AG20443 (cell line): ENCODE measurements at places on chromosomes 5 and 9.
A peak's percentile ranks its signal among the peaks of the same experiment; 100 is the strongest.

GRCh38 chr5:44099643-44100042 lies 289.6 kb downstream of the FGF10 start:
- no peak for DNase-seq

GRCh38 chr5:55986931-55987330 lies 7.8 kb downstream of the IL6ST start:
- no peak for DNase-seq

DNA sequence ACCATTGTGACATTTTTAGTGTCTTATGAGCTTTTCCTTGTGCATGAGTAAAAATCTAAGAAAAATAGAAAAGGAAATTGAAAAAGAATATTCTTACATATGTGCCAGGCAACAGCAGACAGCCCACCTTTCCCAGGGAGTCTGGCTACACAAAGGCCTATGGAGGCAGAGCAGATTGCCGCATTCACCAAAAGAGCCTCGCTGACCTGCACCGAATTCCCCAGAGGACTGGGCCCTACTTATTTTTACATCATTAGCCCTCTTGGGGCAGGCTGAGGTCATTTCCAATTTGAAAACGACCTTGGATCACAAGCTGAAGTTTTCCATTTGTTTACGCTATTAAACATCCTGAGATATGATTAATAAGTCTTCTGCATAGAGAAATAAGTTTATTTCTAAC lies 66.2 kb upstream of the WDR41 start:
- DNase-seq: no peak

- no peak for DNase-seq
These were observed 481.5 kb downstream of the NFIB start for GRCh38 chr9:13832446-13832845.

DNA sequence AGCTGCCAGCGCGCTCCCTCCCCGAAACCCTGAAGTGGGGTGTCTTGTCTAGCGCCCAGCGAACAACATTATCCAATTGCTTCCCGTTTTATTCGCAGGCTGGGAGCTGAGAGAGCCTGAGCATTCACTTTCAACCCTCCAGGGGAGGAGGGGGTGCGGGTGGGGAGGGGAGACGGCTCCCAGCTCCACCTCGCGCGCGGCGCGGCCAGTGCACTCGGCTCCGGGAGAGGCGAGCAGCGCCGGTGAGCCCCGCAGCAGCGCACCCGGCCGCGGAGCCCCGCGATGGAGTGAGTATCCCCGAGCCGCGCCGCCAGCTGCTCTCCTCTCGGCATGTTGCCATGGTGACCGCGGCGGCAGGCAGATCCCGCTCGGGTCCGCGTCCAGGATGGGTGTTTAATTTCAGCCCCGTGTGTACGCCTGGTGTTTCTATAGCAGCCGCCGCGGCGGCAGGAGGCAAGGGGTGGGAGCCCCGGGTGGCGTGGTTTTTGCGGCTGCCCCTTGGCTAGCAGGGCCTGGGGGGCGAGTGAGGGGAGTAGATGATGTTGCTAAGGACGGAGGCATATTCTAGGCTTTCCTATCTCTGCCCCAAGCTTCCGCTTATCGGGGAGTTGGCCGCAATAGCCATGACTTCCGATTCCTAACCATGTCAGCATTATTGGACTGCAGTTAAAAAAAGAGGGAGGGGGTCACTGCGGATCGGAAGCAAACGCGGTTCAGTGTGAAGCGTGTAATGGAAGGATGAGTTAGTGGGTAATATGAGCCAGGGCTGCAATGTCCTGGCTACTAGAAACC lies 139.2 kb upstream of the PALM2AKAP2 start:
- peak; percentile 76 for DNase-seq

- peak; percentile 32 for DNase-seq
These were observed 47.8 kb upstream of the INSYN2B start for GRCh38 chr5:170028124-170028523.

- DNase-seq: peak; percentile 49
These were observed 185.8 kb downstream of the CD180 start for GRCh38 chr5:67010684-67011409.

DNA sequence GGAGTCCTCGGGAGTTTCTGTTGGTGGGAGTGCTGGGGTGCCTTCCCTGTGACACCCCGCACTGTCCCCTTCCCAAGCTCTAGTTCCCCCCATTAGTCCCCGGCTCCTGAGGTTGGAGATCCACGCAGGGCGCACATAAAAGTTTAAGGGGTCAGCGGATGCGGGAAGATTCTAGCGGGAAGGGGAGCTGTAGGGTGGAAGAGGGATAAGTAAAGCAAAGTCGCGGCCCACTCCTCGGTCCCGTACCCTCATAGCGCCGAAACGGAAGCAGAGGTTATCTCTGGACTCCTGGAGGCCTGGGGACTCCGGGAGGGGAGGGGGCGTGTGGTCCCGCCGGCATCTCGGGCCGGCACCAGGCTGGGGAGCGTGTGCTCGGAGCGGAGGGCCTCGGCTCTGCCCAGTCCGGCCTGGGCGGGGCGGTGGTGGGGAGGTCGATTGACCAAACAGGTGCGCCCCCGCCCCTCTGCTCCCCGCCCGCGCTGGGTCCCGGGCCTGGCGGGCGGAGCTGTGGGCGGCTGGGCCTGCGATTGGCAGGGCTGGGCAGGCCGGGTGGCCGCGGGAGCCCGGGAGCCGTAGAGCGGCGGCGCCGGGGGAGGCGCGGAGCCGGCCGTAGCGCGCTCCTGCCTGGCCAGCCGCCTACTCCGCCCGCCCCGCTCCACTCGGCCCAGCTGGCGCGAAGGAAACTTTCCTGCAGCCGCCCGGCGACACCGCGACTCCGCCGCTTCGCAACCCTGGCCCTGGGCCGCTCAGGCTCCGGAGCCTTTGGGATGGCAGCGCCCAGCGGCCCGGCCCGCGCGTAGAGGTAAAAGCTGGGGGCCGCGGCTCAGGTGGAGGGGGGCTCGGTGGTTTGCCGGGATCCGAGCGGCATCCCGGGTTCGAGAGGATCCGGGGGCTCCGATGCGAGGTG lies 52.2 kb upstream of the DAB2IP start:
- DNase-seq: peak; percentile 85

- no peak for DNase-seq
These were observed 26.8 kb upstream of the STXBP1 start for GRCh38 chr9:127585161-127585819.

- no peak for DNase-seq
These were observed 30.6 kb upstream of the ADAMTS2 start for GRCh38 chr5:179375831-179376365.

- no peak for DNase-seq
These were observed 12.1 kb downstream of the FEM1C start for GRCh38 chr5:115532517-115532916.

GRCh38 chr5:122447072-122447471 lies 135.0 kb downstream of the SNCAIP start:
- DNase-seq: no peak

DNA sequence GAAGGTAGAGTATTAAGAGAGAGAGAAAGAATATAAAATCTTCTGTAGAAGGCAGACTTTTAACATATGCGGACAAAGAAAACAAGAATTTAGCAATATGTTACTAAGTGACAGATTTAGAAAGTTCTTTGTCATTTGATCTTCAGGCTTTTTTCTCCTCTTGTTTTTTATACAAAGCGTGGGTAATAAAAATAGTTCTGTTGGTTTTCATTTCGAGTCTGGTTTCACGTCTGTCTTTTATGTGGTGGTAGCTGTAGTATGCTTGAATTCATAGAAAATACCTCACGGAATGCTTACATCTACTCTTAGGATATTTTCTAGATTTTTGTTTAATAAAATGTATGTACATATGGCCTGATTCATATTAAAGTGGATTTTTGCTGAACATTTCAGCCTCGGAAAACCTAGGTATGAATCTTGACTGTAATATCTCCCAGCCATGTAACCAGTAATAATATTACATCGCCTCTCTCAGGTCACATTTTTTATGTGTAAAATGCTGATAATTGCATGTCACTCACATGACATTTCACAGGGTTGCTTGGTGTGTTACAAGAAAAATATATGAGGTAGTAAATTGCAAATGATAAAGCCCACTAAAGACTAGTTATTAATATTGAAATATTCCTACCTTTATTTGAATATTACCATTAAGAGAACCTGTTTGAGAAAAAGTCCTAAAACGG lies 72.5 kb upstream of the TAF11L2 start:
- no peak for DNase-seq

DNA sequence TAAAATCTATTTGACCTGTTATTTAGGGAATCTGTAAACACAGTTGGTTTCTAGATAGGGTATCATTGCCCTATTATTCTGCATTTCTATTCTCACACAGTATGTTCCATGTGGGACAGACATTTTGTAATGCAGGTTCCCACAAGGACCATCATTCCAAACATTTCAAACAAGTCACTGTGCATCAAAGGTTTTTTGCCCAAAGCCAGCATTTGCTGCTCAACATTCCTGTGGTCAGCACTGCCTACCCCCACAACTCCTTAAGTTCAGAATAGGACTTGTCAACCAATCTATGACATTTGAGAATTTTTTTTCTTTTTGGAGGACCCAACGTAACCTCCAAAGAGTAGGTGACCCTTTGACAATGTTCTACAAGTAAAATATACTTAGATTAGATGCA lies 95.7 kb downstream of the LPAR1 start:
- DNase-seq: peak; percentile 61

- peak; percentile 73 for DNase-seq
These were observed 353.6 kb downstream of the SLIT3 start for GRCh38 chr5:168947212-168947868.

DNA sequence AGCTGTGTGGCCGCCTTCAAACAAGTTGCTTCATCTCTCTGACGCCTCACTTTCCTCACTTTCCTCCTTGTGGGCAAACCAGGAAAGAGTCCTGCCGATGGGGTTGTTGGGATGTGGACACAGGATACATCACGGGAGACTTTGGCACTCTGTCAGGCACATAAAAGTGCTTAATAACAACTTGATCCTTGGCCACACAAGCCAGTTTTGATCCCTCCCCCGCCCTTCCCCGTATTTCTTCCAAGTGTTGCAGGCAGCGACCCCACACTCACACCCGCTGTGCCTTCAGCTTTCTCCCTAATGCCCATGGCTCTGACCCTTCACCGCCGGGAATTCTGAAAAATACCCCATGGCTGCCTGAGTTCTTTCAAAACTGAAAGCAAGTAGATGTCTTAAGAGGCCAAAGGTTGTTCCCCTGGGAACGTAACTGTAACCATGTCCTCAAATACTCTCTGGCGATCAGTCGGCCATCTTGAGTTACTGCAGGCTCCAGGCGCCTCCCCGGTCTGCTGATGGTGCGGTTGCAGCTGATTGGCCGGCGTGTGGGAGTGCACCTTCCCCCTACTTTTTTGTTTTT lies 59.8 kb downstream of the ARHGEF37 start:
- DNase-seq: no peak

- DNase-seq: no peak
These were observed 1786.4 kb upstream of the WWC1 start for GRCh38 chr5:166505067-166505466.

GRCh38 chr9:116574027-116574679 lies 113.0 kb upstream of the TRIM32 start:
- DNase-seq: no peak

DNA sequence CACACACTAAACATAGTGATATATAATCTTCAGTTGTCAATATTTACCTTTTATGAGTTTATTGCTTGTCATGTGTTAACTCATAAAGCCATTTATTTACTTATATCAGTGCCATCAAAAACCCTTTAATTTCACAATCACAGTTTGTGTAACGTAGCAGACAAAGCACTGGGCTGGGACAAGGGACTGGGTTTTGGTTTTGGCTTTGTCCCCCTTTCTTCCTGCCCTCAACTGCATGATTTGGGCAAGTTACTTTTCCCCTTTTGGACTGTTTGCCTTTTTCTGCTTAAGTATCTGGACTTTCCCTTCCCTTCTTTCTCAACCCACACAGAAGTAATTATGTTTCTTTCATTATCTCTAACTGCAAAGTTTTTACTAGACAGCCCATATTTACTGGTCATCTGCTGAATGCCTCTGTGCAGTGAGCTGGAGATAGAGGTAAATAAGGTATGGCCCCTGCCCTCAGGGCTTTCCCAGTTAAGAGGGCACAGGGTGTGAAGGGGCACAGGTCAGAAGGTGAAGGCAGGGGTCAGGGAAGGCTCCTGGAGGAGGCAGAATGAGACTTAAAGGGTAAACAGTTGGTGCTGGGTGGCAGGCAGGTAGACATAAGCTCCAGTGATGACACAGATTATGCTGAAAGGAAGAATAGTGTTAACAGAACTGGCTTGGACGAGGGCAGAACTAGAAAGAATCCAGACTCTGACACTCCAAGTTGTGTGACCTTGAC lies 14.8 kb upstream of the NR3C1 start:
- DNase-seq: no peak

GRCh38 chr5:154370119-154370518 lies 75.7 kb upstream of the SAP30L start:
- DNase-seq: peak; percentile 28

DNA sequence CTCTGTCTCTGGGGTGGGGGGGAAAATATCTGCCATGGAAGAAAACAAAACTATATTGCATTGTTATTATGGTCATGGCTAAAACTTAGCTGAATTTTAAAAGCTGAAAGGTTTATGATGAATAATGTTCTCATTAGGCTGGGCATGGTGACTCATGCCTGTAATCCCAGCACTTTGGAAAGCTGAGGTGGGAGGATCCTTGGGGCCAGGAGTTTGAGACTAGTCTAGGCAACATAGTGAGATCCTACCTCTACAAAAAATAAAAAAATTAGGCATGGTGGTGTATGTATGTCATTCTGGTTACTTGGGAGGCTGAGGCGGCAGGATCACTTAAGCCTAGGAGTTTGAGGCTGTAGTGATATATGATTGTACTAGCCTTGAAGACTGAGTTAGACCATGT lies 44.5 kb downstream of the IPO11 start:
- DNase-seq: peak; percentile 36

GRCh38 chr5:98865690-98866089 lies 63.1 kb downstream of the CHD1 start:
- no peak for DNase-seq

DNA sequence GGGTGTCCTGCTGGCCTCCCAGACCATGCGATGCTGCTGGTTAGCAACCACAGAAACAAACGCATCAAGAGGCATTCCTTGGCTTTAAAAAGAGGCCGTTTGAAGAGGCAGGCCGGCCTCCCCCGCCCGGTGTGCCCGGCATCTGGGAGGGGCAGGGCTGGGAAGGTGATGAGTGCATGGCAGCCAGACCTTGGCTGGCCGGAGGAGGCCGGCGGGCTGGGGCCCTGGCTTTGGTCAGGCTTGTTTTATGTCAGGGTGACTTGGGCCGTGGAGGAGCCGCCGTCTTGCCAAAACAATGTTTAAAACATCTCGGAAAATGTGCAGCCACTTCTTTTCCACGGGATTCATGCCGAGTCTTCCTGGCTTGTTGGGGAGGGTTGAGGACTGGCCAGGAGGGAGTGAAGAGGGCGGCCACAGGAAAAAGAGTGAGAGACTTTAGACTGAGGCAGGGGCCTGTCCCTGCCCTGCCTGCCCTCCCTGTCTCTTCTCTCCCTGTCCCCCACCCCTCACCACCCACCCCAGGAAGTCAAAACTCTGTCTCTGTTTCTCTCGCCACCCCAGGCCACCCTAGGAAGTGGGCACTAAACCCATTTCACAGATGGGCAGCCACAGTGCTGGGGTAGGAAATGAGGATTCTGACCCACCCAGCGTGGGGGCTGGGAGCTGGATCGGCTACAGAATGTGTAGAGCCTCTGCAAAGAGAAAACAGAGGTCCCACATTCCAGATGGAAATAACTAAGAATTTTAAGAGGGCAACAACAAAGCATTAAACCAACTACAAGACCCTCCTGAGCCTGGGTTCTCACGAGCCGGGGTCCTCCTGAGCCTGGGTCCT lies 143.0 kb downstream of the RXRA start:
- DNase-seq: peak; percentile 47
